Posterior vena cava (tissue), 2 donors: ENCODE measurements at places on chromosomes 6 and 20. TPM values are rescaled to one million over a fixed set of nuclear protein-coding genes. Genes with fewer than 3 reads are reported as not detected.

DNA sequence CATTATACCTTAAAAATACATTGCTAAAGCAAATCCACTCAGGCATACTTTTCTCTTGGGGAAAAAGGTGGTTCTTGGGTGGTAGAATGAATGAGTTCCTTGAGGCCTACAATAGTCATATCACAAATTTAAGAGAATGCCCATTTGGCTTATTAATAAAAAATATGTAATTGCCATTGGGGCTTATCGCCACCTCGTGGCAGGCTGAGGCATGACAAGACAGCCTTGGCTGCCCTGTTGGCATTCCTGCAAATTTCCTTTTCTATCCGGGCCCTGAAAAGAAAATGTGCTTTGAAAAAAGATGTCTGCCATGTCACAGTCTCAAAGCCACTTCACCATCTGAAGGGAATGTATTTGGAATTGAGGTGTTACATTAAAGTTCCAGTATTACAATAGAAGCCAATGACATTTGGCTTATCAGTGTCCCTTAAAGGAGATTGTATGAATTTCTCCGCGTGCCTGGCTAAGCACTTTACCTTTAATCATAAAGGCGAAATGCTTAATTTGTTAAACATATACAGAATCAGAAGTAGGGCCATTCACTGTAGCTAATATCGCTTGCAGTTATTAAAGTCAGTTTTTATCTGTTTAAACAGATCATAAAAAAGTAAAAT is 188.3 kb upstream of the ZFP64 start:
- peak; percentile 75 for DNase-seq

DNA sequence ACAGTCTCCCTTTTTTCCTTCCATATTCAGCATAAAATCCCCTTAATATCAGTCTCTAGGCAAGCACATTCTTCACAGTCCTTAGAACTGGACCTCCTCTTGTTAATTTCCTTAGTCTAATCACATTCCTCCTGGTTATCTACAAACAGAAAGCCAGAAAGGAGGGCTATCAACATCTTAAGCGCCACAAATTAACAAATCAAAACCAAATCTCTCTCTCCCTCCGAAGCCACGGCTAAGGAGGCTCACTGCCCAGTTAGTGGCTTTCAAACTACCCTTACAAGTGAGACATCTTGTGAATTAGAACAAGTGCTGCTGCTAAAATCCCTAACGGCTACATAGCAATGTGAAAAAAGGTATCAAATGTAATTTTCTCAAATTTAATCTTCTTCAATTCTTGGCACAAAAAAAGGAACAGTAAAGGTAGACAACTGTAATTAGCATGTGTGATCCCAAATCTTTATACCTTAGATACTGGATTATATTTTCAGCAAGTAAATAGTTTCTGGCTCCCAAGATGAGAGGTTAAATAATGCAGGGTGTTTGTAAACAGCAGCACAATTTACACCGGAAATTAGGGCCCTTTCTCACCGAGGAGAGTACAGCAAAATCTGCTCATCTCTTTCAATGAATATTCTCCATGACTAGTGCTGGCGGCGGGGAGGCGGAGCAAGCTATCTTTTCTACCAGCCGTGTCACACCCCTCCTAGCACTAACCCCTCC is 1.4 kb upstream of the TRIM39 start:
- peak; percentile 83 for DNase-seq

- DNase-seq: peak; percentile 25
These were observed 6.7 kb downstream of the PCK1 start for GRCh38 chr20:57567471-57568079.

- DNase-seq: no peak
These were observed 45.3 kb upstream of the HDDC2 start for GRCh38 chr6:125346926-125347563.

- DNase-seq: no peak
These were observed 541 bp downstream of the CDC25B start for GRCh38 chr20:3796477-3797225.

GRCh38 chr20:10218536-10219451 is at the start of gene SNAP25:
SNAP25 (plus strand) TSS chr20:10218830; CDS start chr20:10275492, 56,662 bp downstream.
- DNase-seq: no peak

DNA sequence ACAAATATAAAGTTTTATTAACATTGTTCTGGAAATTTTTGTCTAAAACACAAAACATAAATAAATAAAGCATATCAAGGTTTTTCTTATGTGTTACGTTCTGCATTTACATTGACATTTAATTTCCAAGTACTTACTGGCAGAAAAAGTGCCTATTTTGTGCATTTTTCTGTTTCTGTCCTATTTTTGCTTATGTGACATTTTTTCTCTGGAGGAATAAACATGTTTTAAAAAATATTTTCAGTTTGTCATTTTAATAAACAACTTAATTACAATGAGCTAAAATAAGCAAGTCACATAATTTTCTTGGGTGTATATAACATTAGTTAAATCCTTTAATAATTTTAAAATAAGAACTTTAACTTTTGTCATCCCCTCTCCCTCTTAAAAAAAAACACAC is 94.4 kb upstream of the HS3ST5 start:
- no peak for DNase-seq

DNA sequence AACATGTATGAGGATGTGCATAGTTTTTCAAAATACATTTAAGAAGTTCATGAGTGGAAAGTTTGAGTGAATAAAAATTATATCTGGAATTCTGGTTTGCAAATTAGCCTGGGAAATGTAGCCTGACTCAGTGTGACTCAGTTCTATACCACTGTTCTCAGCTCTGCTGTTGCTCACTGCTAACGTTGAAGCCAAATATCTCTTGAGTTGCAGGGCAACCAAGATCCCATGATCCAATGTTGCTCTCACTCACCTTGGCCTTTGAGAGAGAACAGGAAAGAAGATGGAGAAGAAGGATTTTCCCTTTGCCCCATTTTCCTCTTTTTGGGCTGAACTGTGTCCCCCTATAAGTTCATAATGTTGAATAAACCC is 28.9 kb downstream of the PSMB9 start:
- no peak for DNase-seq

GRCh38 chr6:14270142-14270893 is 152.7 kb downstream of the CD83 start:
- no peak for DNase-seq

- DNase-seq: no peak
These were observed 34.6 kb downstream of the HLA-F start for GRCh38 chr6:29757701-29758293.

DNA sequence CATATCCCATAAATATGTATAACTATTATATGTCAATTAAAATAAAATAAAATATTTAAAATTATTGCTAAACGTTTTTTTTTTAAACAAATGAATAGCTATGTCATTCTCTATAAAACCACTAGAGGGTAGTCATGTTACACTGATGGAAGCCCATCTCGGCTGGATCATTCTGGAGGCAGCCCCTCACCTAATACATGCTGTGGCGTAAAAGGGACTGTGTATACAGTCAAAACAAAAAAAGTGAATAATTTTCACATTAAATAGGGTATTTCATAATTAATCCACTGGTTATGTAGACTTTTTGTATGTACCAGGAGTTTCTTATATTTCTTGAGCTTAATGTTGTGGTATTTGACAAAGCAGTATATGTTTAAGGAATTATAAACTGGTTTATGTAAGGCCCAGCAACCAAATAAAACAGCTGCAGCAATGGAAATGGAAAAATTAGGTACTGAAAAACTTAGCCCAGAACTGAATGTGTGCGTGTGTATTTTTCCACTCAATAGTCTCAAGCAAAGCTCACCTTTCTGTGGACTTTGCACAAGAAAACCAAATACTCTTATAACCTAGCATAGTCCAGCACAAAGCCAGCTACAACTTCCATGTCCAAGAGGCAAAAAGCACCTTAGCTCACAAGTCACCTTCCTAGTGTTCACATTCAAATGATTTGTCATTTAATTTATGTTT is 81.7 kb downstream of the COL9A1 start:
- DNase-seq: no peak

DNA sequence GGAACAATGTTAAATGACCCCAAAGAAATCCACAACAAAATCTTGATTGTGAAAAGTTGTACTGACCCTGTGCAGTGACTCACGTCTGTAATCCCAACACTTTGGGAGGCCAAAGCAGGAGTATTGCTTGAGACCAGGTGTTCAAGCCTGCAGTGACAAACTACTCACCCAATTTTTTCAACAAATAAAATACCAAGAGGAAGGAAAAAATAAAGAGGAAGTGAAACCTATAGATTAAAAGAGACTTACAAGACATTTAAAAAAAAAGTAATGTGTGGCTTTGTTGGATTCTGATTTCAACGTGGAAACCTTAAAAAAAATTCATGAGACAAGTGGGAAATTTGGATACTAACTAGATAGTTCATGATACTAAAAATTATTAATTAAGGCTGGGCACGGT is 31.9 kb downstream of the GINS1 start:
- DNase-seq: no peak

DNA sequence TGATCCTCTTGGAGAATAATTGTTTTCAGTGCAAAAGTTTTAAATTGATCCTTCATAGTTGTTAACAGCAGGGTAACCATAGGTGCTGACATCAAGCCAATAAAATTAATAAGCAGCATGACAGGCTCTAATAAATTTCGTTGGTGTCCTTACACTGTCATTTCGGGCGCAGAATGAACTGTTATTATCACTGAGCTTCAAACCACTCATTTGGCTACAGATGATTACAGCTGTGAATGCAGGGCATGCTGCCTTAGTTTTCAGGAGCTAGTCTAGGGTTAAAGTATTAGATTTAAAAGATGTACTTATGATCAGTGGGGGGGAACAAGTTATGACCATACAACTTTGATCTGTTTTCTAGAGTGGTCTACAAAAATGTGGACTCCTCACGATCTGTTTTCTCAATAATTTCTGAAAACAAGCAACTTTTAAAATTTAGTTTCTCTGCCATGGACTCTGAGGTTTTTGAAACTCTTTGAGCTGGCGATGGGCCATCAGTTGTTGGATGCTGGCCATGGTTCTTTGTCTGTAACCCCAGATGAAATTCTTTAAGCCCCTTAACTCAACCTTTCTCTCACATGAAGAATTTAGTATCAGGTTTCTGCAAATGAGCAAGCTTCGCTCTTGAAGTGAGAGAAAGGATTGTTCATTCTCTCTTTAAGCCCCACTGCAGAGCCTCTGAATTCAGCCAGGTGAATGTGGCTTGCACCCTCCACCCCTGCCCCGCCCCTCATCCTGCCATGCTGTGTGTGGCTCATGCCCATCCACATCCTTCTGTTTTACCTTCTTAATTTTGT is 99.1 kb upstream of the MTHFD1L start:
- DNase-seq: no peak

DNA sequence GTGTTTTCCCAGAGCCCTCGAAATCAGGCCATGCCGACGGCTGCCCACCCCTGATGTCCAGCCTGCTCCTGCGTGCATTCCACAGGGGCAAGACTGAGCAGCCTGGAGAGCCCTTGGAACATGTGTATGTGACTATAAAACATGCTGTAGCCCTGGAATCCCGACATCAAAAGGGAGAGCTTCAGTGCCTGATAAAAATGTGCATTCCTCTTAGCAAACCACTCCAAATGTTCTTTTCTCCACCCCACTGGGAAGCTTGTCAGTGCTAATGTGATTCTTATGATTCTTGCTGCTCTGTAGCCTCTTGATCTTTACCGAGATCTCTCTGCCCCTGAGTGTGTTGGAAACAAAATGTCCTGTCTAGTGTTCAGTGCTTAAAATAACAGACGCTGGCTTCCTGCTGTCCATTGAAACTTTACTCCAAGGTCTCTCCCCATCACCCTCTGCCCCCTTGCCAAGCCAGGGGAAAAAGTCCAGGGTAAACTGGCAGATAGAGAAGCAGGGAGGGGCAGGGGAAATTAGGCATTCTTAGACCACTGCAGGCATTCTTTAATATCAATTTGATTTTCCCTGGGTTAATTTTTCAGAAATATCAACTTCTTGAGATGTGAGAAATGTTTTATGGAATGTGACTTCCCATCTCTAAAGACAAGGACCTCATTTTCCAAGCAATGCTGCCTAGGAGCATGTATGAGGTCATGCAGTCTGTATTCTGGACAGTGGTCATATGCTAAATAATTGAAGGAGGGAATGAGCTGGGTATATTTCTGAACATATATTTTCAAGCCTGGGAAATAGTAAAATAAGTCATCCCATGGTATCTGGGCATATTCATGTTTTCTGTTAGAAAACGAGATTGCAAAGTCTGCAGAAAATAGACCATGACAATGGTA is 73.8 kb upstream of the ISM1 start:
- DNase-seq: no peak

GRCh38 chr6:133953634-133954415 is 801 bp downstream of the TBPL1 start:
- DNase-seq: no peak

DNA sequence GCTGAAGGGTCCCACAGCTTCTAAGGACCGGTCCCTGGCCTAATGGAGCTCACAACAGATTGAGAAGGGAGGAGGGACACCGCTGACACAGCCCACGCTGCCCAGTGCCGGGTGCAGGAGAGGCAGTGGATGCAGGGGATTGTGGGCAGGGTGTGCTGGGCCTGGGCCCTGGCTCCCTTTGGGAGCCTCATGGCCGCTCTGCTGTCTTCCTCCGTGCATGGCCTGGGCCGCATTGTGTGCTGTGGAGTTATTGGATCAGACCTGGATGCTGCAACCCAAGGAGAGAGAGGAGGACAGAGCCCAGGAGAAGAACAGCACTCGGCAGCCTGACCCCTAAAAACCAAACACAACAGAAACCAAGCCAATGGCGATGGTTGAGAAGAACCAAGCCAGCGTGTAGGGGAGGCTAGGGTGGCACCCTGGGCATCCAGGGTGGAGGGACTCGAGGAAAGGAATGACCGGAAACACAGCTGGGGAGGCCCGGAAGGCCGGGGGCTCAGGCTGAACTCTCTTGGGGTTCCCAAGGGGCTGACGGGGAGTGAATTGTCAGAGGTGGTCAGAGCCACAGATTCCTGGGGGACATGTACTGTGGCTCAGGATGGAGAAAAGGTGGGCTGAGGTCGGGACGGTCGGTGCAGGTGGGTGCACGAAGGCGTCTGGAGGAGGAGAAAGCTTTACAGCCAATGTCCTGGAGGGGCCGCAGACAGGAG is 41.0 kb downstream of the ERMARD start:
- DNase-seq: no peak

GRCh38 chr20:24407151-24407550 is 62.3 kb upstream of the SYNDIG1 start:
- no peak for DNase-seq

DEFB118 gene
- not detected for total RNA-seq

FARS2 gene
- 13.6 TPM for total RNA-seq

TTLL9 gene
- total RNA-seq: 0.14 TPM

PTGIS gene
- 359 TPM for total RNA-seq

OVOL2 gene
- total RNA-seq: not detected
